NCI-H2171 (cell line): ENCODE measurements at places on chromosomes 6 and 20.
A peak's percentile ranks its signal among the peaks of the same experiment; 100 is the strongest.

- no peak for DNase-seq
Measured at GRCh38 chr6:134009876-134010275, 42.5 kb downstream of the SLC2A12 start.

DNA sequence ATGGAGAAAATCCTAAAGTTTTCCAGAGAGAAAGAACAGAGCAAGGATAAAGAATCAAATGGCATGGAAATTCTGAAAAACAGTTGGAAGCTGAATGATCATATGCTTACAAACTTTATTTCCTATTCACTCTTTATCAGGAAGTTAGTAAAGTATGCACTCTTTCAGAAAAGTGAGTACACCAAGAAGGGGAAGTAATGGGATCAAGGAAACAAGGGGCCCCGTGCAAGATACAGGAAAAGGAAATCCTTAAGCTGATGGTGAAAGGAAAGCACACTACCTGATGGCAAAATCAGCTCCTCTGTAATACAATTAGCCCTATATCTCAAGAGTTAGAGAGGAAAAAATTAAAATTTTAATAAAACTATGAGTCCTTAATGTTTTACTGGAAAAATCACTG is 14.0 kb downstream of the CALHM6 start:
- DNase-seq: no peak

DNA sequence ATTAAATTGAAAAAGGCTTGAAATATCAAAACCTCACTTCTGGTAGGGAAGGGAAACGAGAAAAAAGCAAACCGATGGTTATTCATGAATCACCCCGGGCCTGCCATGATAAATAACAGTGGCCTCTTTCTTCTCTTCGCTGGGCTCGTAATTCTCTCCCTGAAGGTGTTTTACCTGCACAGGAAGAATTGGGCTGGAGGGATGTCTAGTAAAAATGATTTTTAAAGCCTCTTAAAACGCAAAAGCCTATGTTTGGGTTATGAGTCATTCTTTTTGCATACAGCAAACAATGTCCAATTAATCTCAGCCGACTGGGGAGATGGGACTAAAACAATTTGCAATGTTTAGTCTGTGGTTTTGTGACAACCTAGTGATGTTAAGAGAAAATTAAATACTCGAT is 16.8 kb downstream of the LINC00237 start:
- DNase-seq: no peak

DNA sequence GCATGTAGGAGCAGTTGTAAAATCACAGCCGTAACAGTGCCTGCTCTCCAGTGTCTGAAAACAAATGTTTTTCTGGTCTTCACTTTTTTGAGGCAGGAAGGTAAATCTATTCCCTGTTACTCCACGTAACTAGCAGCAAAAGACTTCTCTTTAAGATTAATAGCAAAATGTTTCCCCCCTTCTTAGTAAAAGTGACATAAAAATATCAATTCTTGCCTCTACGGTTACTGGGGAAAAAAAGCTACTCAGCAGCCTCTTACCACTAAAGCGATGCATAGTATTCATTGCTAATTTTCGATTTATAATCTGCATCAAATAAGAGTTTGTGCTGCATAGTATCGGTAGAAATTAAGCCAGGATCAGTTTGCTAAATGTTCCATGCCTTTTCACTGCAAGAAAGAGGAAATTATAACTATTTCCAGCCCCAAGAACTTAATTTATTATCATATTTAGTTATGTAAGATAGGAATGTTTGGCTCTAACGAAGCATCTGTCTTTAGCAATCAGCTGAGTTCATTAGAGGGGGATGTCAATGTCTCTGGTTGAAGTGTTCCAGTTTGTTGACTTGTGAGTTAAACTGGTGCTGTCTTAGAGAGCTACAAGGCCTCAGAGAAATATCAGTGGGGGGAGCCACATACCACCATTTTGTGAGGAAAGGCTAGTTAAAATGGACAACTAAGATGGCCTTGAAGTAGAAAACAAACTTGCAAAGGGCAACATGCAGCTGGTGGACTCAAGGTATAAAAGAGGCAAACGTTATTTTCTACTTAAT is 617 bp upstream of the TSPYL1 start:
- no peak for DNase-seq

- no peak for DNase-seq
Measured at GRCh38 chr6:41093729-41094128, 21.0 kb downstream of the NFYA start.

DNA sequence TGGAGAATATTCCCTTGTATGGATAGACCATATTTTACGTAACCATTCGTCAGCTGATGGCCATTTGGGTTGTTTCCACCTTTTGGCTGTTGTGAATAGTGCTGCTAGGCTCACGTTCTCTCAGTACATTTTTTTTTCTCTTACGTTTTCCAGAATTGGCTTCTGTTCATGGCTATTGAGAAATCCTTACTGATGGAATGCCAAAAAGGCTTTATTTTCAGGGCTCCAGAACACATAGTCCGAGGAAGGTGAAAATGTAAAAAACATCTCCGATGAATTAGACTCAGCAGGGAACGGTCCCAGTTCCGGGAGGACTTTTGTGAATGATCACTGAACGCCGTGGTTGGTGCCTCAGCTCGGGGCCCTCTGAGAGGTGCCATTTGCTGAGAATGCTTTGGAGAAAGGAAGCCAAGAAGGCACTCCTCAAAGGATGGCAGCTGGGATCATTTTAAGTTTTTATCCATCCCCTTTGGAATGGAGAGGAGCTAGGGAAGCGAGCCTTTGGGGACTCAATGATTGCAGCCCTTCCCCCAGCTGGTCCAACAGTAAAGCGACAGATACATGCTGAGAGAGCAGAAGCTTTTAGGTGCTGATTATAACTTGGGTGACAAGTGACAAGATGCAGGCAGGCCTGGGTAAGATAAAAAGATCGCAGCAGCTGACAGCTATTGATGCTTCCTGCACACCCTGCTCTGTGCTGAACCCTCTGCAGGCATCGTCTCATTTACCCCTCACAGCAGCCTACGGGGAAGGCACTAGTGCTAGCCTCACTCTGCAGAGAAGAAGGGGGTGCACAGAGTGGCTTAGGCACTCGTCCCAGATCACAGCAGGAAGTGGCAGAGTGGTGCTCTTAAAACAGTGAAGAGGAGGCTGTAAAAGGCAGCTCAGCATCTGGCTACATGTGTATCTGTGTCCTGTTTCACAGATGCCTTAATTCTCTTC is 133.4 kb upstream of the KCNG1 start:
- no peak for DNase-seq

- DNase-seq: no peak
Measured at GRCh38 chr6:135030056-135030473, 24.6 kb downstream of the HBS1L start.

- DNase-seq: no peak
Measured at GRCh38 chr6:33205191-33206026, 954 bp downstream of the HSD17B8 start.

- no peak for DNase-seq
Measured at GRCh38 chr6:55049866-55050265, 124.4 kb upstream of the HCRTR2 start.

- DNase-seq: no peak
Measured at GRCh38 chr6:12174878-12175277, 115.3 kb upstream of the EDN1 start.

DNA sequence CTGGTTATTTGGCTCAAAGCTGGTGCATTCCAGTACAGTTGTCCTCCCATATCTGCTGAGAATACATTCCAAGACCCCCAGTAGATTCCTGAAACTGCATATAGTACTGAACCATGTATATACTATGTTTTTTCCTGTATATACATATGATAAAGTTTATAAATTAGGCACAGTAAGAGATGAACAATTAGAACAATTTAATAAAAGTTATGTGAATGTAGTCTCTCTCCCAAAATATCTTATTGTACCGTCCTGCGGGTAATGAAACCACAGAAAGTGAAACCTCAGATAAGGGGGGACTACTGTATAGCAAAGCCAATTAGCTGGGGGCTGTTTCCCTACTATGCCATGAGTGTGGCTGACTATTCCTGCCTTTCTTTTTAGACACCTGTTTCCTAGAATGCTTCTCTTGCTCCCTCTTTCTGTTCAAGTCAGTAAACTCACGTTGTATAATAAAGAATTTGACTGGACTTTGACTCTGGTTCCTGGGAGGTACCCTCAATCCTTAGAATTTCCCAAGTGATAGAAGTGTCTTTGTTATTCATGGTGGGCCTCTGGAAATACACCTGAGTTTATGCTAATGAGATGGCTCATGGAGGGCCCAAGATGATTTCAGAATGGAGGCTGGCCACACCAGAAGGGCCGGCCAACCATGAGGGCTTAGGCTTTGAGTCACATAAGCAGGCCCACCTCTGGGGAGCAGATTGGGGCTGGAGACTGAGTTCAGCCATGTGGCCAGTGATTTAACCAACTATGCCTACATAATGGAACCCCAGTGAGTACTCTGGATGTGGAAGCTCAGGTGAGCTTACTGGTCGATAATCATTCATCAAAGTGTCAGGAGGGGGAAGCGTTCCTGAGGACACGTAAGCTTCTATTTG is 689 bp upstream of the BLOC1S5 start:
- DNase-seq: no peak

DNA sequence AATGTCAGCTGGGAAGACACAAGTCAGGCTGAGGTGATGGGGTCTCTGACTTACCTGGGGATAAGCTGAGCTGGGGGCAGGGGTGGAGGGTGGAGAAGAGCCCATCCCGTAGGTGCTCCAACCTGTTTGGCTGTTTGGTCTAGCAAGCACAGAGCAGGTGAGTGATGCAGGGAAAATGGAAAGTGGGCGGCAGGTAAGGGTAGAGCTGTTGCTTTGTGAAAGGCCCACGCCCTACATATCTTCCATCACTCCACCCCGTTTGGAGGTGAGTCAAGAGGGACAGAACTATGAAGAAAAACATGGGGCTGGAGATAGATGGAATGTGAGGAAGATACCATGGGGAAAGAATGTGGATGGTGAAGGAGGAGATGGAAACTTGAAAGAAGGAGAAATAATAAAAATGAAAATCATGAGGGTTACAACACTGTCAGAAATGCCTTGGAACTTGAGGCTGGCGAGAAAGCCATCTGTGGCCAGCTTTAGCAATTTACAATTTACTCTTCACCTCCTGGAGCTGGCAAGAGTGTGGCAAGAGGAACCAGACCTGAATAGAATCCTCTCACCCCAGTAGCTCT is 1.3 kb downstream of the LY6G6C start:
- no peak for DNase-seq

DNA sequence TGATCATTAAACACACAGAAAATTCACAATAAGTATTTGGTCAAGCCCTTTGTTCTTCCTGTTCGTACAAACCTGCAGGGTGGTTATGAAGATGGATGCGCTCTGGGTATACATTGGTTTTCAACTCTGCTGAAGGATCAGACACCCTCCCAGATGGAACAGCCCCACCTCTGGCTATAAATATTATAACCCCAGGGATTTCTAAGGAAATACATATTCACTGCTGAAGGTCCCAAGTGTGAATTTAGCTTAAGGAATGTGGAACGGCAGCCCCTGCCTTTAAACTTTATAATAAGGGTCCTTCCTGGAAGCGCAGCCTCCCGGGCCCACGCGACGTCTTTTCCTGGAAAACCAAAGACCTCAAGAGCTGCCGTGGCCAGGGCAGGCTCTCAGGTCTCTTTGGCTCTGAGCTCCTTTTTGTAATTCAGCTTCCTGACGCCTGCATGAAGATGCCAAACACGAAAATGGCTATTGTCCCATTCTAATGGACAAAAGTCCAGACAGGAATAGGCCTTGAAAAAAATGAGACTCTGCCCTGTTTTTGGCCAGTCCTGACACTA is 172.4 kb upstream of the SSTR4 start:
- no peak for DNase-seq

DNA sequence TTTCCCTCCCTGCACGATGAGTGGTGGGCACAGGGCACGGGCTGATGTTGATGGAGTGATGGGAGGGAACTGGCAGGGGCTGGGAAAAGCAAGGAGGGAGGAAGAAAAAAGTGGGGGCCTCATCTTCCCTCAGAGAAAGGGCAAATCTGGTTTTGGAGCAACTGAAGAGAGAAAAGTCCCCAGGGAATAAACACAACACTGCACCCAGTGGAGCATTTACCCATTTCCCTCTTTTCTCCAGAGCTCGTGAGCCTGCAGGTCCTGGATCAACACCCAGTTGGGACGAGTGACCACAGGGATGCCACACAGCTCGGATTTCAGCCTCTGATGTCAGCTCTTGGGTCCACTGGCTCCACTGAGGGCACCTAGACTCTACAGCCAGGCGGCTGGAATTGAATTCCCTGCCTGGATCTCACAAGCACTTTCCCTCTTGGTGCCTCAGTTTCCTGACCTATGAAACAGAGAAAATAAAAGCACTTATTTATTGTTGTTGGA is 11.4 kb downstream of the MICA start:
- DNase-seq: no peak

- DNase-seq: no peak
Measured at GRCh38 chr6:159853754-159854153, 37.0 kb upstream of the MAS1 start.

DNA sequence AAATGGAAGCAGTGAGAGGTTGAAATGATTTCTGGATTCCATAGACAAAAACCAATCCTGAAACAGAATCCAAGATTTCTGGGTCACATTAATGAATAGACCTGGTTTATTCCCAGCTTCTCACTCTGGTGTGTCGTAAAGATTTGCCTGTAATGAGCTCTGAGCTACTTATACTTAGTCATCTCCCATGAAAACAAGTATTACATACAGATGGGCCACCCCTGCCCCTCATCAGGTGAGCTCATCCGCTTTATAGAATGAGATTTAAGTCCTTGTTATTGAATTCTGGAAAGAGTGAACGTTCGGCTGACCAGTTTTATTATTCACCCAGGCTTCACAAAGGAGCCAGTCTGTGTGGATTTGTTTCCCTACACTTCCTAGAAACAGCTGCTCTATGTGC is 47.1 kb upstream of the TMEM181 start:
- no peak for DNase-seq

GRCh38 chr6:26329763-26330511 is 35.1 kb upstream of the BTN3A2 start:
- DNase-seq: peak; percentile 47

DNA sequence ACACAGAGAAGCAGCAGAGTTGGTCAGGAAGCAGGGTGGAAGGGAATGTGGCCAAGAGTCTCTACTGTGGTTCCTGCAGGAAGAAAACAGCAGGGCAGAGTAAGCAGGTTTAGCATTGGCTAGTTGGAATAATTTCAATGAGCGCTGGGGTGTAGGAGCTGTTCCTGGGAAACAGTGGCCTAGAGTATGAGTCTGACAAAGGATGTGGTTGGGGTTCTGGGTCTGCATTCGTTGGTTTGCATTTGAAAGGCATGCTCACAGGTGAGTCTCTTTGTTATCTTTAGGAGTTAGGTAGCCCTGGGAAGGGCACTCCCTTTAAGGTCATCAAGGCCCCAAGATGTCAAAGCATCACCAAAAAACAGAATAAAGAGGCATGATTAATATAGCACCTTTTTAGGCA is 911.6 kb upstream of the SLC35B3 start:
- DNase-seq: no peak
